ENCODE measurements at places on chromosomes 5 and 9. TPM values are rescaled to one million over a fixed set of nuclear protein-coding genes. Genes with fewer than 3 reads are reported as not detected.

GRCh38 chr5:76521240-76521758 lies 101.9 kb downstream of the F2RL2 start:
- ATAC-seq, result peak; percentile 46

- no peak for ATAC-seq
Observed at GRCh38 chr5:73954381-73954780, 328.4 kb downstream of the ARHGEF28 start.

DNA sequence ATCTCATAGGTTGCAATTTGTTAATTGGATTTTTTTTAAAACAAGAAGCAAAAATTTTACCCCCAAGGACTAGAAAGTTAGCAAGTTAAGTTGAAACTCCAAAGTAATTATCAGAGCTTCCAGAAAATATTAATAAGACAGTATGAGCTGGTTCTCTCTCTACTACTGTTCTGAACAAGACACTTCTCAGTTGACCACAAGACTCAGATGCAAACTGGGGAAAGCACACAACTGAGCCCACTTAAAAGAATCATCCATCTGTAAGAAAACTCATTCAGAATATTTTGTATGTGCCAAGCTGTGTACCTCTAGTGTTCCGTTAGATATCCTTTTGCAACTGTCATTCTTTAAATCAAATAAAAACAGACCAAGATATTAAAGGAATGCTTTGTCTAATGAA lies 60.0 kb downstream of the MAP1B start:
- no peak for ATAC-seq

DNA sequence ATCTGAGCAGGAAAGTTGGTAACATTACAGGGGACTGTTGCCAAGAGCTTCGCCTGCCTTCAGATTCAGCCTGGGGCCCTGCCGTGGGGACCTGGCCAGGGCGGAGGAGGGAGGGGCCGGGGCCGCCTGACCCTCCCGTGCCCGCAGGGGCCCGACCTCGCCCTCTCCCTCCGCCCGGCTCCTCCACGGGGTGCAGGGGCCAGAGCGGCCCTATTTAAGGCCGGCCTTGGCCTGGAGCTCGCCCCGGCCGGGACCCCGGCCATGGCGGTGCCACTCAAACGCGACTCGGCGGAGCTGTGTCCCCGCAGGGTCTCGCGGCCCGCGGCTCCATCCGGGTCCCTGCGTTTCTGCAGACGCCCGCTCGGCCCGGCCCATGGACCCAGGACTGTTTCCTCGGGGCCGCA lies 757 bp downstream of the TMEM250 start:
- no peak for ATAC-seq

DNA sequence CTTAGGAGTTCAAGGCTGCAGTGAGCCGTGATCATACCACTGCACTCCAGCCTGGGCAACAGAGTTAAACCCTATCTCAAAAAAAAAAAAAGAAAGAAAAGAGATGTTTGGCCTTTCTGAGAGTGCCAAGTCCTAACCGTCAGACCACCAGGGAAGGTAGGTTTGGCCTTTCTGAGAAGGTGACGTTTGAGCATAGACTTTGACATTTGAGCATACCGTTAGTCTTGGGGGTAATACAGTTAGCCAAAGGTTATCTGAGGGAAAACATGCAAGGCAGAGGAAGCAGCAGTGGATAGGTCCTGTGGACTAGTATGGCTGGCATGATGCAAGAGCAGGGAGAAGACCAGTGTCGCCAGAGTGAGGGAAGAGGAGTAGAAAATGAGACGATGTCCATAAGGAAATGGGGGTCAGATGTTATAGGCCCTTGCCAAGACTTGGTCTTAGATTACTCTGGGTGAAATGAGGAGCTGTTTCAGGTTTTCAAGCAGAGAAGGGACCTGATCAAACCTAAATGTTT lies 50.2 kb downstream of the HSDL2 start:
- no peak for ATAC-seq

DNA sequence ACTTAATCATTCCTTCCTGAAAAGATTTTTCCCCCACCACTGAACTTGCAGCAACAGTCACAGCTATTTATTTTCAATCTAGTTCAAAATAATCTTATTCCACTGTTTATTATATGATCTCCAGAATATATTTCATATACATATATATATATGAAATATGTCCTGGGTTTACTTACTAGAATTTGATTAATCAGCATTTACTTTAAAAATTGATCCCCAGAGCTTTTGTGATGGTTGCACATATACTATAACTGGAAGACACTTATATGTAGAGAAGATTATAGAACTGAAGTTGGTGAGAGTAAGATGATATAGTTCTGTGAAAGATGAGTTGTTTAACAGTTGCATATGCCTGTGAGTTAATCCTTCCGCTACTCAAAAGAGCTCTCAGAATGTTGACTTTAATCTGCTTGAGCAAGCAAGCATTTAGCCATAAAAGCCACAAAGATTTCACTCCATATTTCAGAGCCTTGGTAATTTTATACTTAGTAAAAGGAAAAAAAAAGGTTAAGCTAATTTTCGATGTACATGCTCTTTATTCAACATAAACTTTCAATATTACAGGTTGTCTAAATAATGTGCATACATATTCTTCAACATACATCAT lies 399.3 kb upstream of the CDH9 start:
- ATAC-seq, result no peak

GRCh38 chr5:72064801-72065570 lies 42.3 kb upstream of the MAP1B start:
- no peak for ATAC-seq

Gene ZFR
- total RNA-seq, result 93.3 TPM

GRCh38 chr5:180090769-180091546 lies 19.4 kb upstream of the RNF130 start:
- ATAC-seq, result no peak

Gene DAB2IP
- 42.0 TPM for total RNA-seq

DNA sequence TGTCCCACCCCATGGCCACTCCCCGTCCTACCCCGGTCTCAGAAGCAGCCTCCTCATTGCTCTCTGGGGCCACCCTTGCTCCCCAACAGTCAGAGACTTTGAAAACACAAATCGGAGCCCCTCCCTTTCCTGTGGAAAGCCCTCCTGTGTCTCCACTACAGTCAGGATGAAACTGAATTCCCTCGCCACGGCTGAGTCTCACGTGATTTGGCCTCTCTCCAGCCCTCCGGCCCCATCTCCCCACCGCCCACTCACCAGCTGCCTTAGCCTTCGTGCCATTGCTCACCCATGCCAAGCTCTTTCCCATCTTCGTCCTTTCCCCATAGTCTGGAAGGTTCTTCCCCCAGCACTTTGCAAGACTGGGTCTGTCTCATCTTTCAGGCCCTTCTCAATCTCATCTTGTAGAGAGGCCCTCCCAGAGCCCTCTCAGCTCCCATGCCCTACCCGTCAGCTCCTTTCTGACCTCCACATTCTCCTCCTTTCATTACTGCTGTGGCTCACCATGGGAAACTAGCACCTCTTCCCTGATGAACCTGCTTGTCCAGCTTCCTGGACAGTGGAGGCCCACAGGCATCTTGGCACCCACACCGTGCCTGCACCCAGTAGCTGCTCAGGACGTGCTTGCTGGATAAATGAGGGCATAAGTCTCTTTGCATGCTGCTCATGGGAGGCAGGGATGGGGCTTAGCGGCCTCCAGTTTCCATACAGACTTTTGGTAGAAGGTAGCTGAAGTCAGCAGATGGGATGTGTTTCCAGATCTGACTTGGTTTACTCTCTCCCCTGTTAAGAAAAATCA lies 126.4 kb upstream of the COL5A1 start:
- no peak for ATAC-seq

GRCh38 chr9:132288966-132289365 lies 65.8 kb downstream of the SETX start:
- no peak for ATAC-seq

- ATAC-seq, result no peak
Observed at GRCh38 chr5:99827136-99827535, 708.0 kb upstream of the FAM174A start.

GRCh38 chr5:169668732-169669131 lies 31.7 kb downstream of the DOCK2 start:
- ATAC-seq, result no peak

DNA sequence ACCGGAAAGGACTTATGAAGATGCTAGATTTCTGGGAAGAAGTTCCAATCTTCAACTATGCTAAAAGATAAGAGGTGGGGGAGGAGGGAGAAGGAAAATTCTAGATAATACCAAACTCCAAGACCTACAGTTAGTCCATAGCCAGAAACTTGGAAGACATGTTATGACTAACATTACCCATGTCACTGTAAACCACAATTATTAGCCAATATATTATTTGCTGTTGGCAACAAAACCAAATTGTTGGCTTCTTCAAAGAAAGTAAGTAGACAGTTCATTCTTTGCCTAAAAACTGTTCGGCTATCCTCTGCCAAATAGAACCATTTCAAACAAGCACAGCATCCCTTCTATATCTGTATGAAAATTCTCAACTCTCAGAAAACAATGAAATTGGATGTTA lies 25.1 kb downstream of the PRLR start:
- no peak for ATAC-seq

DNA sequence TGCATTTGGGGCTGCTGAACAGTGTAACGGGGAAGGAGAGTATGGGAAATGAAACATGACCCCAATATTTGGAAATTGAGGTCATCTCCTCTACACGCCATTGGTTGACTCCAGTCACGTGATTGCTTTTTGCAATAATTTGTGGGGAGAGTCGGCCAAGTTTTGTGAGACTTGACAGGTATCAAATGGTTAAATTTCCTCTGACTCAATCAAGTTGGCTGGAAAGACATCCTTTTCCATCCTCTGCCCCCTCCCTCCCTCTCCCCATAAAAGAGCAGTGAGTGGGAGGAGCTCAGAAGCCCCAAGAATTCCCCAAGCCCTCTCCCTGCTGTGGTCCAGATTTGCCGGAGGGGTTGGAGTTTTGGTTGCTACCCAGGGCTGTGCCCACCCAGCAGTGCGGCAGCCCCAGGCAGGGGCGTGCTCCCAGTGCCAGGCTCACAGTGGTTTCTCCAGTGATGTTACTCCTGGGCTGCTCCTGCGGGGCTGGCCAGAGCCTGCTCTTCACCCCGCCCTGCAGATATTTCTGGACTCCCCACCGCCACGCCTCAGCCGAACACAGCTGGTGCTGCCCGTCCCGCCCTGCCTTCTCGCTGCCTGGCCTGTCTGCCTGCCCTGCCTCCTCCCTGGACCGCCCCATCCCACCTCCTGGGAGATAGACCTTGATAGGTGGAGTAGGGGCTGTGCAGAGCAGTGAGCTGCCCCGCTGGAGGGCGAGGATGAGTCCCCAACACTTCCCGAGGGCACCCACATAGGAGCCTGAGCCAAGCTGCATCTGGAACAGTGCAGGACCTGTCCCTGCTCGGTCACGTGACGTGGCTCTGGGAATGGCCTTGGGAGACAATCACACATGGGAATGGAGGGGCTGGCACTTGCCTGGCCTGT lies 3.4 kb downstream of the COL5A1 start:
- ATAC-seq, result peak; percentile 62

- peak; percentile 84 for ATAC-seq
Observed at GRCh38 chr9:94010980-94011533, 55.9 kb upstream of the BARX1 start.
